ENCODE measurements at places on chromosomes 5 and 9.
A peak's percentile ranks its signal among the peaks of the same experiment; 100 is the strongest.

DNA sequence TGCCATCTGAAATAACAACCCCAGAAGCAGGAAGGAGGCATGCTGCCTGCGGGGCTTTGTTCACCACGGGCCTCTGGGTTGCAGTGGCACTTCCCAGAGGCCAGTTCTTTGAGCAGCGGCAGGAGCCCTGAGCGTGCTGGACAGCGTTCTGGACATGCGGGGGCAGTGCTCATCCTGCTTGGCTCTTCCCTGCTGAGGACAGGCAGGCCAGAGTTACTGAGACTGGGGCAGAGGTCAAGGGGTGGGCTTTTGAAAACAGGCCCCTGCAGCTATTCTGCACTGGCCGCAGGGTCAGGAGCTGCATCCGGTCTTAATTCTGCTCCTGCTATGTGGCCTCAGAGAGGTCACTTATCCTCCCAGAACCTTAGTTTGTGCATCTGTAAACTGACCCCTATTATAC is 258.6 kb downstream of the FSTL4 start:
- DNase-seq, result peak; percentile 6

- no peak for DNase-seq
Measured at GRCh38 chr5:103291606-103292005, 33.0 kb downstream of the MACIR start.

GRCh38 chr9:71270554-71270953 is 149.1 kb upstream of the TRPM3 start:
- DNase-seq, result no peak

DNA sequence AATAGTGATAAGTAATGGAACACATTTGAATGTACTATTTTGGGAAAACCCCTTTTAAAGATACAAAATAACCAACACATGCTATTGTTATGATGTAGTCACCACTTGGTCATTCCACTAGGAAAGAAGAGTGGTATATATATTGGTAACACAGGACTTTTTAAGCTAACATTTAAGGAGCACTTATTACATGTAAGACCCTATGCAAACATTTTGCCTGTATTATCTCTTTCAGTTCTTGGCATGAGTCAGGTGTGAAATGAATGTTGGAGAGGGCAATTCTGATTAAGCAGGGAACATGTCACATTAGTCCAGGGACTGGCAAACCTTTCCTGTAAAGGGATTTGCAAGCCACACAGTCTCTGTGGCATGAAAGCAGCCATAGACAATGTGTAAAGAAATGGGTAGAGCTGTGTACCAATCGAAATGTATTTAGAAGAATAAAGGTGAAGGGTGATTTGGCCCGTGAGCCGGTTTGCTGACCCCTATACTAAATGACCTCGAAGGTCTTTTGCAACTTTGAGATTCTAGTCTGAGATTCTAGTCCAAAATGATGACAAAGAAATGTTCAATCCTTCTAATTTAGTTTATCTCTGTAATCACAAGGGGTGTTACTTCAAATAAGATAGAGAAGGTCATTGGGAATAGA is 15.3 kb downstream of the ABLIM3 start:
- no peak for DNase-seq

DNA sequence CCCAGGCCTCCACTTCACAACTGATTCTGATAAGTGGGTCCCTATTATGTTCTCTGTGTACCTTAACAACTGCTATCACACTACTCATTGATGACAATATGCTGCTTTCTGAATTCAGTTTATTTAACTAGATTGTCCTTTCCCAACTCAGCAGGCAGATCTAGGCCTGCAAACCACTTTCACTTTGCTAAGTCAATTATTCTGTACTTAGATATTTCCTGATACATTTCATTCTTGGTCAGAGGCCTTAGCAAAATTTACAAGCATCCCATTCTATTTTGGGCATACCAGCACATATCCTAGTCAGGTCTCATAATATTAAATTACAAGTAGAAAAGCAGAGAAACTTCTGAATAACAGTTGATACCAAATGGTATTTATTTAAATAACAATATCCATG is 235.7 kb upstream of the HAPLN1 start:
- no peak for DNase-seq

- no peak for DNase-seq
Measured at GRCh38 chr9:124125651-124125977, 114.0 kb downstream of the LHX2 start.

GRCh38 chr9:74770508-74771261 is 117.0 kb downstream of the TRPM6 start:
- DNase-seq, result peak; percentile 32

DNA sequence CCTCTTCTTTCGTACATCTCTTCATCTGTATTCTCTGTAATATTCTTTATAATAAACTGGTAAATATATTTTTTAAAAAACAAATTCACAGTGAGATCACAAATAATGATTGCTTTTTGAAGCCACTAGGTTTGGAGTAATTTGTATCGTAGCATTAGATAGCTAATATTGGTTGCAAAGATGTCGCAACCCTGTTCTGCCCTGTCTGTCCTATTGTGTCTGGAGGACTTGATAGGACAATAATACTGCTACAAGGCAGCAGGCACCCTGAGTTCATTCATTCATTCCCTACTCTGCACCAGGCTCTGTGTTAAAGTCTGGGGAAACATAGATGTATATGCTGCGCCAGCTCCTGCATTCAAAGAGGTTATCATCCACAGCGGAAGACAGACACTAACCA is 206.7 kb upstream of the KLF4 start:
- no peak for DNase-seq

- no peak for DNase-seq
Measured at GRCh38 chr5:60177596-60177995, 284.1 kb upstream of the PDE4D start.

GRCh38 chr5:38997591-38997990 is 76.6 kb downstream of the RICTOR start:
- no peak for DNase-seq

DNA sequence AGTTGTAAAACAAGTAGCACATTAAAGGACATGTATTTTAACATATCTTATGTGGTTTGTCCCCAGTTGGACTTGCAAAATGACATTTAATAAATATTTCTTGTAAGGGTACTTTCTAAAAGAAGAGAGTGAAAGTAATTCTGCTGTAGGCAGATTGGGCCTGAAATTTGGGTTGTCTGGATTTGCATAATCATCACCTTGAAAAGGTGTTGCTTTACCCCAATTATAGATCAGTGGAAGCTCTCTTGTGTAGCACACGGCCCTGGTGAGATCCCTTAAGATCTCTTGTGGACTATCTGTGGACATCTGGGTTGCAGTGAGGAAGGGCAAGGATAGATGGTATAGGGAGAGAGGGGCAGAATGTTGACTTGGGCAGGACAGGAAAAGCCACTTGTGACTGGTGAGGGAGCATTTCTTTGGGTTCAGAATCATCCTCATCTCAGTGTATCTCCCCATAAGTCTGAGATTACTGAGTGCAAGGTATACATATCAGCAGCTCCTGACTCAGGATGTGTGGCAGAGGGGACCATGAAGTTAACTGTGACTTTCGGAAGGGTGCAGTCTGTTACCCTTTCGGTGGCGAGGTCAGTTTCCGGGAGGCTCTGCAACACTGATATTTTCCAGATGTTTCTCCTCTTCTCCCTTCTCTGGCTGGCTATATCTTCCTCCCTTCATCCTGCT is 2.0 kb upstream of the TNFAIP8 start:
- DNase-seq, result peak; percentile 67

DNA sequence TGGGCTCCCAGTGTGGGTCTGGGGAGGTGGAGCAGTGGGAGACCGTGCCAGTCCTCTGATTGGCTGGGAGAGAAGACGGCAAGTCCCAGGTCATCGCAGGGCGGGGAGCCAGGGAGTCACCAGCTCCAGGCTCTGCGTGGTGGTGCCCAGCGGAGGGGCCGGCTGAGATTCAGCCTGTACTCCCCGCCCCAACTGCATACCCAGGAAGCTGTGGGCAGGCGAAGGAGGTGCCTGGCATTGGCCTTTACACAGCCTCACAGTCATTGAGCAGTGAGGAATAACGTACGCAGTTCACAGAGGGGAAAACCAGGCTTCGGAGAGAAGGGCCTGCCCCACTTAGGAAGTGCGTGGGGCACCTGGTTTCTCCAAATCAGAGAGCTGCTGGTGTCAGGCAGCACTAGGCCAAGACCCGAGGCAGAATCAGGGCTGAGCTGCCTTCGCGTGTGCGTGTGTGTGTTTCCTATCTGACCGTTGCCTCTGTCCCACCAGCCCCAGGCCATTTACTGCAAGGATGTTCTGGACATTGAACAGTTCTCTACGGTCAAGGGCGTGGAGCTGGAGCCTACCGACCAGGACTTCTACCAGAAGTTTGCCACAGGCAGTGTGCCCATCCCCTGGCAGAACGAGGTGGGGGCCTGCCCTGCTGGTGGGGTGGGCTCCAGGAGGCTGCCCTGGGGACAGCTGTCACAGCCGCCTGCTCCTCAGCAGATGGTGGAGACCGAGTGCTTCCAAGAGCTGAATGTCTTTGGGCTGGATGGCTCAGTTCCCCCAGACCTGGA is 6.2 kb upstream of the PRR7 start:
- DNase-seq, result no peak

- DNase-seq, result no peak
Measured at GRCh38 chr9:38000332-38000731, 68.7 kb downstream of the SHB start.
